ENCODE measurements at places on chromosomes 5 and 9.

- no peak for DNase-seq
Observed at GRCh38 chr9:121562301-121562700, 62.7 kb upstream of the GGTA1 start.

DNA sequence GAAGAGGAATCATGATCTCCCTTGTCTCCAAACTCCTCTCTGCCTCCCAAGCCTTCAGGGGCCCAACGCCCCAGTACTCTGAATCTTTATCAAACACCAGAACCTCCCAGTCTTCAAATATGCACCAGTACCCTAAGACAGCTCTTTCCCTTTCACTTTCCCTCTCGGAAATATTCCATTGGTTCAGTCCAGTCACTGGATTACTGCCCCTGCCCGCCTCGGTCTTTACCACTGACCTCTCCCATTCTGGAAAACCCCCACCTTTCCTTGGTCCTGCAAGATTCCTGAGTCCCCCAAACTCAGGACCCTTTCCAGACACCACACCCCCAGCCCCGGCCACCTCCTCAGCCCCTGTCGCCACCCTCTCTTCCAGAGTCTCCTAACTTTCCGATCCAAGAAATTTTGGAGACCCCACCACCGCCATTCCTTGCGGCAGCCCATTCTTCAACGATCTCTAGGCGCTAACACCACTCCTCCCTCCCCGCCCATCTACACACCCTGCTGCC lies 674 bp downstream of the C5orf15 start:
- DNase-seq = peak; percentile 59

- DNase-seq = peak; percentile 83
Observed at GRCh38 chr9:121285835-121286687, 18.1 kb downstream of the GSN start.

DNA sequence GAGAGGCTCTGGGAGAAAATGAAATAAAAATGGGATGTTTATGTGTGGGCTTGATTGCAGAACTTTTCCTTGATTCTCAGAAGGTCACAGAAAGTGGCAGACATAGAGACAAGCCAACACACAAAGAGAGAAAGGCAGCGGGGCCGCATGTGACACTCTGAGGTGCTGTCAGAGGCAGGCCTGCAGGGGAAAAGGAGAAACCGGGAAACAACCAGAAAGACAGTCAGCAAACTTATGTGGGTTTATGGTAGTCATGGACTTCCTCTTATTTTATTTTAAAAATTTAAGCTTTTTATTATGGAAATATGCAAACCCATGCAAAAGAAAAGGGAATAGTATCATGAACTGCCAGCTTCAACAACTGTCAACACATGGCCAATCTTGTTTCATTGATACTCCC lies 16.3 kb upstream of the IGFBPL1 start:
- no peak for DNase-seq

GRCh38 chr9:134722120-134722701 lies 80.6 kb downstream of the COL5A1 start:
- DNase-seq = no peak

DNA sequence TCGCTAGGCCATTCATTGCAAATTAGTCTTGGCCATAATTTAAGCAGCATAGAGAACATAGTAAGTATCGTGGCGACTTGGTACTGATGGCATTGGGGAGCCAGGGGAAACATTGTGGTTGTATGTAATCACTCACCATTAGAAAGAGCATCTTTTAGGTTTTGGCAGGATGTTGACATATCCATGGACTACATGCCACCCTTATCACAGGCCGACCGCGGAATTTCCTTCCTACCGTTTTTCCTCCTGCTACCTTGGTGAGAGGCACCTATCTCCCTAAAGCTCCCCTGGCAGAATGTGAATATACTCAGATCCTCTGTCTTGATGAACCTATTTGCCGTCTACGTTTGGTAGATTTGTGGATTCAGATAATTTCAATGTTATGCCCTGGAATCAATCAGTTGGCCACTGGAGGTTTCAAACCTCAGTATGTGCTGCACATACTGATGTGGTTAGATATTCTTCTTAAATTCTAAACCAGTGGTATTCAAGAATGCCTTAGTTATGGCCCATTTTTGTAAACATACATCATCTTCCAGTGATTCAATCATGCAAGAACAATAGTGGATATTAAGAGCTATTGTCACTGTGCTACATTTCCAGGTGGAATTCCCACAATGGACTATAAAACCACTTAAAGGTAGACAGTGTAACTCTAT lies 271.0 kb upstream of the HAPLN1 start:
- DNase-seq = peak; percentile 1

Data from EL (cell line).